ENCODE measurements at places on chromosomes 3 and 15. TPM values are rescaled to one million over a fixed set of nuclear protein-coding genes. Genes with fewer than 3 reads are reported as not detected.

- DNase-seq = no peak
Measured at GRCh38 chr15:61195116-61196002, 33.7 kb downstream of the RORA start.

DNA sequence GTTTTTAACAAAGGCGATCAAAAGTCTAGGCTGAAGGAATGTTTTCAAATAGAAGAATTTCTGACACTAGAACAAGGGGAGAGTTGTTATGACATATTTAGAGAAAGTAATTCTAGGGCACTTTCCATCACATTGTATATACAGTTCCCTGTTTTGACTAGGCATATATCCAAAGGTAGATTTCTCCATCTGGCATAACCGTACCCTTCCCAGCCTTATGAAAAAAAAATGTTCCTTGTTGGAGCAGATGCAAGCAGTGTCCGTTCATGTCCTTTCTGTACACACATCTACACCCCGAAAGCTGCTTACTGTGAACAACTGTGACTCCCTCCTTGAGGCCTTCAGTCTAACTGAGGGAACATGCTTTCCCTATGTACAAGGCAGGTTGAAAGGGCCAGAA lies 271.7 kb upstream of the GBE1 start:
- no peak for DNase-seq

- DNase-seq = no peak
Measured at GRCh38 chr3:192897005-192897404, 20.7 kb downstream of the MB21D2 start.

- no peak for DNase-seq
Measured at GRCh38 chr3:32423534-32423933, 31.9 kb downstream of the CMTM7 start.

CNTN6 gene
- total RNA-seq = 0.21 TPM

PRR20G gene
- total RNA-seq = not detected

ACP3 gene
- not detected for total RNA-seq

ADAMTS9 gene
- 197 TPM for total RNA-seq
